Stimulated activated CD8-positive, alpha-beta memory T cell treated with anti-CD3 and anti-CD28 coated beads, Interleukin-7, amount 100 ng/mL, for 1 hour (primary cell): ENCODE measurements at places on chromosomes 4 and X.

- DNase-seq: no peak
Measured at GRCh38 chrX:139134316-139134715, 396.2 kb upstream of the F9 start.

- no peak for DNase-seq
Measured at GRCh38 chr4:113837397-113837796, 75.9 kb upstream of the CAMK2D start.

- DNase-seq: no peak
Measured at GRCh38 chr4:145540235-145540634, 58.6 kb downstream of the SMAD1 start.

- DNase-seq: no peak
Measured at GRCh38 chrX:17012465-17012864, 66.0 kb downstream of the REPS2 start.

DNA sequence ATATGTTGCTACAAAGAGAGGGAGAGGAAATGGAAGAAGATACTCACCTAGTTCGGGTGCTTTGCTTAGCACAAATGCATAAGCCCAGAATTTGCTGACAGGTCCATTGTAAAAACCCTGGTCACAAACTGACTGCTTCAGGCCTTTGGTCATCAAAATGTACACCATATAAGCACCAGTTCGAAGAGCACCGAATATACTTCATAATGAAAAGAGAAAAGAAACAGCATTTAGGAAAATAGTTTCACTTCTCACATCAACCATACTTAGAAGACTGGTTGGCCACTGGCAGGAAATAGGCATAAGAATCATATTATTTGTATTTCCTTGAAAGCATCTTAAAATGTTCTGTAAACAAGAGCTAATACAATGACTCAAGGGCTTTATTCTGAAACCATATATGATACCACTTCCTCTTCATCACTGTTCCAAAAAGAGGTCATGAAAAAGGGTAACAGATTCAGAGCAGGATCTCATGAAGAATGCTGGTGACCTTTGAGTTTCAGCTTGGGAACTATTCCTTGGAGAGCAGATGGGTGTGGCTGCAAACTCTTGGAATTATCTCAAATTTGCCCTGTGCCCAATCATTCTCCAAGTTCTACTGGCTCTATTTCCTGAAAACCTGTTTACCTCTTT, 138.7 kb downstream of the ELOVL6 start:
- DNase-seq: no peak

- DNase-seq: no peak
Measured at GRCh38 chrX:1486177-1486576, 33.5 kb upstream of the ASMTL start.

DNA sequence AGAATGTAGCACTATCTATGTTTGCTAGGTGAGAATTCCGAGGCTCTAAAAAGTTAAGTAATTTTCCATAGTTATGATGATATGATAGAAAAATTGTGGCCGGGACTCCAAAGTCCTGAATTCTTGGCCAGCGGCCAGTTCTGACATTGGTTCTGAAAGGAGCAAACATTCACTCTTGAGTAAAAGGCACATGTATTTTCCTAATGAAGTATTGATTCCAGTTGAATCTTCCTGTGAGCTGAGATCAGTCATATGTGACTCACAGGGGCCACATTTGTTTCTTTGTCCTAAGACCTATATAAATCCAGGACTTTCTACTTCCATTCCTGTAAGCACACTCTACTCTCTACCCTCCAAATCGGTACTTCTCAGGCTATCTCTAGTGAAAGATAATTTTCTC, 349.9 kb downstream of the BMPR1B start:
- no peak for DNase-seq

GRCh38 chr4:94000559-94000958, 172.0 kb downstream of the ATOH1 start:
- DNase-seq: no peak

DNA sequence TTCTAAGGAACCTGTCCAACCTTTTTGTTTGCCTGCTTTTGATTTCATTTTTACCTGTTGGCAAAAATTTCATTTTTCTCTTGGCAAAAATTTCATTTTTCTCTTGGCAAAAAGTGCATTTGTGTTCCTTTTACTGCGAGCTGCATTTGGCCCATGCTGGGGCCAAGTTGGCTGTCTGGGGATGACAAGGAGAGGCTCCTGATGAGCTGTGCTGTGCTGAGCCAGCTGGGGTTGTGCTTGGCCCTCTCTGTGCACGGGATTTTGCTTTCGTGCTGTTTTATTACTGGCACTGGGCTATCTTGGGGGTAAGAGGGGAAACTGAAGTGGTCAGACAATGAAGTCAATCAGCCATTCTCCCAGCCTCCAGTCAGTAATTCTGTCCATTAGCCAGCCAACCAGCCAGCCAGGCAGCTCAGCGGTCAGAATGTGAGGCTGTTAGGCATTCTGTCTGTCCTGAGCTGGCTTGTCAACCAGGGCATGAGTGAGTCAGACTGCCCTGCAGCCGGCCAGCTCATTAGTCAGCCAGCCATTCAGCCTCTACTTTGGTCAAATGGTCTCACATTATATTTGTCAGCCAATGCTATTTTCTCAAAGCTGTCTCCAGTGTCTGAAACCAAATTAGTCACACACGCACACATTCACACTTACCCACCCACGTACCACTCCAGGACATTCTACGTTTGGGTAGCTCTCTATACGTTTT, 56.9 kb upstream of the PRPS1 start:
- no peak for DNase-seq

GRCh38 chr4:8329859-8330761, 60.6 kb downstream of the HTRA3 start:
- DNase-seq: no peak

- no peak for DNase-seq
Measured at GRCh38 chr4:107391630-107392028, 328.4 kb downstream of the PAPSS1 start.

DNA sequence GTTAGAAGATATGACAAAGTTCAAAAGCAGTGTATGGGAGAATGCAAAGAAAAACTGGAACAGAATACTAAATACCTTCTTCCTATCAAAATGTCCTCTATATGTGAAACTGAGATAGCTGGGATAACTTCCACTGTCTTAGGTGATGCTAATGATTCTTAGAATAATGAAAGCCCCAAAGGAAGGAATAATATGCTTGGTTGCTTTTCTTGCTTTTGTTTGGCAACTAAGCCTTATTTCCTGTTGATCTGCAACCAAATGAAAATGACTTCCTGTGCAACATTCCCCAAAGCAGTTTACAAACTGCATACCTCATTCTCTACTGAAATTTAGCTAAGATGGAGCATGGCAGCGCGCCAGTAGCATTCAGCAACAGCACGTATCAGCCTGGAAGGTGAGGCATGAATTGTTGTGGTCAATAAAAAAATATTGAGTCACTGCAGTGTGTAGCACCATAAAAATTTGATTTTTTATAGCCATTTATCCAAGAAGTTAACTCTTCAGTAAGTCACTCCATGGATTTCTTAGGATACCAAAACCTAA, 18.7 kb downstream of the NDNF start:
- no peak for DNase-seq

DNA sequence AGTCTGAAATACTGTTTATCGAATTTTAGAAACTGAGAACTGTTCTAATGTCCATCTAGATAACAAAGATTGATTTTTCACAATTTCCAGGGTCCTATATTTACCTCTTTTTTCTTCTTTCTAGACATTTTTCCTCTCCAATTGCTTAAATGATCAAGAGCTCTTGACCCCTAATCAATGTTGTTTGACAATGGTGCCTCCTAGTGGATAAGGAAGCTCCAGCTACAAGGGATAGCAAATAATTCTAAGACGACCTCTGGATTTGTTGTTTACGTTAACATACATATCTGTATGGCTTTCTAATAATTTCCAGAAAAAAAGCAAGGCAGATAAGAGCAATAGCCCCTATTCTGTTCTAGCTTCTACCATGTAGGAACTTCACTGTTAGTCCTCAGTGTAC, 35.8 kb downstream of the GPR82 start:
- no peak for DNase-seq

DNA sequence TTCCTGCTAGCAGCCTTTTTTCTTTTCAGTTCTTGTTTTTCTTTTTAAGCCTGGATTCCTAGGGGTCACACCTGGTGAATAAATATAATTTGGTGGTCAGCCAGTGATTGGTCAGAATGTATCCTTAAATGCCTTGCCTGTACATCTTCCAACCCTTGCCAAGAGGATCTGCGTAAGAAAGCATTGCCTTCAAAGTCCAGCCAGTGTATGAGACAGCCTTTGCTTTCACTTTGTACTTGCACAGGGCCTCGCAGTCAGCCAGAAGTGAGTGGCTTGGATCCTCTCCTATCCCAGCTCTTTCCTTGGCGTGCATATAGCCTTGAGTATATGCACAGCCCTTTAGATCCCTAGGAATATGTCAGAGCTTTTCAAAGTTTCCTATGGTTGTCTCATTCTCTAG, 22.2 kb downstream of the KANTR start:
- DNase-seq: no peak

- DNase-seq: no peak
Measured at GRCh38 chrX:134020910-134021309, 35.5 kb upstream of the GPC3 start.

DNA sequence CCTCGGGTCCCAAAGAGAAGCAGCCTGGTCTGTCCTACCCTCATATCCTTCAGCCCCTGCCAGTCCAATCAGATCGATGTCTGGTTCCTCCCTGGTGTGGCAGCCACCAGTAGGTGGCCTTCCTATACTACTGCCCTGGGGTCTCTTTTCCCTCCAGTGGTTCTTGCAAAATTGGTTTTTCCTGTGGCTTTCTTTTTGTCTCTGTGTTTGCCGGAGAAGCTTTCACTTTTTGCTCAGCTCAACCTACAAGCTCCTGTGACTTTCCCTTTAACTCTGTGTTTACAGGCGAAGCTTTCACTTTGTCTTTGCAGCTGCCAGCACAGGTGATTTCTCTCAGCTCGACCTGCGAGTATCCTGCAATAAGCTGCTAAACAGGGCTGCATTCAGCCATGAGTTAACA, 46.8 kb downstream of the UGT2A3 start:
- no peak for DNase-seq

- no peak for DNase-seq
Measured at GRCh38 chr4:153239409-153239808, 35.2 kb downstream of the TRIM2 start.

- DNase-seq: no peak
Measured at GRCh38 chr4:143399113-143399949, 62.7 kb downstream of the GAB1 start.

DNA sequence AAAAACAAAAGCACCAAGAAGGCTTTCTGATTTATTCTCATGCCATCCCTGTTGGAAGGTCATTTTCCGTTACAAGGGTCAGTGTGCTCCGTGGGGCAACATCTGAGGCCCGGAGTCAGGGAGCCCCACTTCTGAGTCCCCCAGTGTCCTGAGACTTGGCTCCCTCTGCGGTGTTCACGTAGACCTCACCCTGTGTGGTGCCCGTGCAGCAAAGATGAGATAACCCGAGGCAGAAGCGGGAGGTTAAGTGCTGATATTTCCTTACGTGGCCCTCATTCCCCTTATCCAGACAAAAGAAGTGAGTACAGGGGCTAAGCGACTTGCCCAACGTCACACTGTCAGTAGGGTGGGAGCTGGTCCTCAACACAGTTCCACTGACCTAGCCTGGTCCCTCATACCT, 3.5 kb downstream of the JAKMIP1 start:
- DNase-seq: no peak

DNA sequence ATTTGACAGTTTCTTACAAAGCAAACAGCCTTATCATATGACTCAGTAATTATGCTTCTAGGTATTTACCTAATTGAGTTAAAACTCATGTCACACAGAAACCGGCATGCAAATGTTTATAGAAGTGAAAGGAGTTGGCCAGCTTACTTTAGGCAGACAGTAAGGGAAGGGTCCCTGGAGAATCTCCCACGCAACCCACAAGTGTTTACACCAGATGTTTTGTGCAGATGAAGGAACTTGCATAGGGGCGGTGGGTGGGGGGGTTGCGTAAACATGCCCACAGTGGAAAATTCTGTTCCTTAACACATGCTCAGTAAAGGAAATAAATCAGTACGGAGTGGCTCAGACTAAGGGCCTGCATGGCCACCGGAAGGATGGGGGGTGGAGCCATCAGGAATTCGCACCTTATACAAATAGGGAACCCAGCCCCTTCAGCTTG, 330.5 kb upstream of the AADAT start:
- no peak for DNase-seq

GRCh38 chr4:78047366-78047765, 9.8 kb upstream of the FRAS1 start:
- no peak for DNase-seq

DNA sequence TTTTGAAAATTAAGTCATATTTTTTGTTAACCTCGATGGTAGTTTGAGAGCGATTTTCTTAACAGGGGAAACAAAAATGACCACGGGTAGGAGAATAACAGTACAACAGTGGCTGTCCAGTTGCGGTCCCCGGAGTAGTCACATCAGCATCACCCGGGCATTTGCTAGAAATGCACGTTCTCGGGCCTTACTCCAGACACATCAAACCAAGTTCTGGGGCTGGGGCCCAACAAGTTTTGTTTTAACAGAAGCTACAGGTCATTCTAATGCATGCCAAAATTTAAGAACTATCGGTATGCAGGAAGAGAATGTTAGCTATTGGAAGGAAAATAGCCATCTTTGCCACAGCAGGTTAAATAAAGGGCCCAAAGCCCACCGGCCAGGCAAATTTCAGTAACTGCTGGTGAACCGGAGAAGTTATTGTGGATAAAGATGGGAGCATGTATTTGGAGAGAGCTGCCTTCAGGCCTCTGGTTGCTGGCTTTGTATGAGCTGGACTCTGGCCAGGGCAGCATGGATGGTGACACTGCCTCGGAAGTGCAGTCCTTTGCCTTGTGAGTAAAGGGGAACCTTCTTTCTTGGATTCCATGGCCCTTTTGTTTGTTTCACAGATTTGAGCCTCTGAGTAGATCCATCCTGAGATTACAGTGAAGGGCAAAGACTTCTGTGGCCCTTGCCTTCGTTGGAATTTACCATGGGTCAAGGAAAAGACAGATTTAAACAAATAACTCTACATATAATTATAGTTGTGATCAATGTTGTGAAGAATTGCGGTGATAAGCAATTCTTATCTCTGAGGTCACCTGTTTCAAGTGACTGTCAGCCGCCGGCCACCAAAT, 62.1 kb downstream of the TBC1D14 start:
- DNase-seq: no peak

DNA sequence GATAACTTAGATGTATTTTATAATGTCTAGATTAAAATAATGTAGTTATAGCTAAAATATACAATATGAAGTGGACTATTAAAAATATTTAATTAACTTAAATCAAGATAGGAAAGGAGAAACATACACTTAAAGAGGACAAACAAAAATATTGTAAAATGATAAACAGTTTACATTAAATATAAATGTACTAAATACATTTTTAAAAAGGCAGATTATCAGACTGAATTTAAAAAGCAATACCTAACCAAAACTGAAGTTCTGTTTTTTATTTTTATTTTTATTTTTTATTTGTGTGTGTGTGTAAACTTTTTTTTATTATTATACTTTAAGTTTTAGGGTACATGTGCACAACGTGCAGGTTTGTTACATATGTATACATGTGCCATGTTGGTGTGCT, 811.6 kb upstream of the INTU start:
- DNase-seq: no peak
